ENCODE measurements at places on chromosomes 3 and 15.
A peak's percentile ranks its signal among the peaks of the same experiment; 100 is the strongest.

DNA sequence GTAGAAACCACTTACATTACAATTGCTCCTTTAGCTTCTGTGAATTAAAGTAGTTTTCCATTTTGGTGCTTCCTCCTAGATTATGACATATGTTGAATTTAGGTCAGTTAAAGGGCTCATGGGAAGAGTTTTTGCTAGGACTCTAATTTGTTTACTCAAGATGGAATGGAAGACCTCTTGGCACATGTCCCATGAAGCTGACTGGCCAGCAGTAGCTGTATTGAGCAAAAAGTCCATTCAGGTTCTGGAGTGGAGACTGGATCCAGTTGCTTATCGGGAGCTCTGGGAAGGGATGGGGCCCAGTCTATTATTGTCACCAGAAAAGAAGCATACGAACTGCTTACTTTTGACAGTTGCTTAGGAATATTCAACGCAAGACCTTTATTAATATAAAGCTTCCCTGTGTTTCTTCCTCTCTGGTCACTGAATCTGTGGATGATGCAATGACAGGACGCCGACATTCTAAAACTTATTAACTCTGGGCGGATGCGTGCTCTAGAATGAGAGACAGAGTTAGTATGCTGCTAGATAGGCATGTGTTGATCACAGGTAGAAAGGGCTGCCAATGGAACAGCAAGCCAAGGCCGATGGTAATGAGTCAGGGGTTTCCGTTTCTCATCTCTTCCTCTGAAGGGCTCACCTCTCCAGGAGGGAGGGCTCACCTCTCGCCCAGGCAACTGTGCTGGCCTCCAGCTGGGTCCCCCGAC lies 155.8 kb downstream of the NR1D2 start:
- DNase-seq = no peak

GRCh38 chr3:45985532-45986302 lies 9.9 kb downstream of the FYCO1 start:
- no peak for DNase-seq

DNA sequence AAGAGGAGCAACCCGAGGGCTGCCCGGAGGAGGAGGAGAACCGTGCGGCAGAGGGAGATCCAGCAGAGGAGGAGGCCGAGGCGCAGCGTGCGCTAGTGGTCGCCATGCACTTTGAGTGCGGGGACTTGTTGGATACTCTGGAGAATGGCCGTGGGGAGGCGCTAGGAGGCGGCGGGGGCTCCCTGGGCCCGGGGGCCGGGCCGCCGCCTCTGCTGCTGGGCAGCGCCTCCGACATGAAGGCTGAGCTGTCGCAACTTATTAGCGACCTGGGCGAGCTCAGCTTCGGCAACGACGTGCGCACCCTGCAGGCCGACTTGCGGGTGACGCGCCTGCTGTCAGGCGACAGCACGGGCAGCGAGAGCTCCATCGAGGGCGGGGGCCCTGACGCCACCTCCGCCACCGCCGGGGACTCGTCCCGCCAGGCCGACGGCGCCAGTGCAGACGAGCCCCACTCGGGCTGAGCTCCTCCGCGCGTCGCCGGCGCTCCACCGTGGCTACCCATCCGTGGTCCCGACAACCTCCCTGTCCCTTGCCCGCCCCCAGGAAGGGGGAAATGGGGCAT lies 2.0 kb downstream of the FAM43A start:
- peak; percentile 81 for DNase-seq

GRCh38 chr15:67241132-67241855 lies 13.2 kb downstream of the AAGAB start:
- DNase-seq = peak; percentile 8

GRCh38 chr3:43180027-43180426 lies 74.1 kb upstream of the POMGNT2 start:
- DNase-seq = no peak

DNA sequence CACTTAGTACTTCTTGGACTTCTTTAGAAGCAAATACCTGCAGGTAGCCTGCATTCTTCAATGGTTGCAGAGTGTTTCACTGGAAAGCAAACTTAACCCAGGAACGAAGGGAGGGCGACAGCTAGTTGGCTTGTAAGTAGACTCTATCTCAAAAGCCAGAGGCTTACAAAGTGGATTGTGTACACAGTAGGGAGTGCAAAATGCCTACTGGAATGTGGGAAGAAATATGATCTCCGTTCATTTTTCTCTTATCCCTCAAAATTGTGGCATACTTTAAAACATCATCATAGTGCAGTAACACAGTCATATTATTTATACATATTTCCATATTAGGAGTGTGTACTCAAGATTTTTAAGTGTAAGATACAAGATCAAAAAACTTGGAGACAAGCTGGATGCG lies 155.7 kb downstream of the LIPC start:
- DNase-seq = no peak

DNA sequence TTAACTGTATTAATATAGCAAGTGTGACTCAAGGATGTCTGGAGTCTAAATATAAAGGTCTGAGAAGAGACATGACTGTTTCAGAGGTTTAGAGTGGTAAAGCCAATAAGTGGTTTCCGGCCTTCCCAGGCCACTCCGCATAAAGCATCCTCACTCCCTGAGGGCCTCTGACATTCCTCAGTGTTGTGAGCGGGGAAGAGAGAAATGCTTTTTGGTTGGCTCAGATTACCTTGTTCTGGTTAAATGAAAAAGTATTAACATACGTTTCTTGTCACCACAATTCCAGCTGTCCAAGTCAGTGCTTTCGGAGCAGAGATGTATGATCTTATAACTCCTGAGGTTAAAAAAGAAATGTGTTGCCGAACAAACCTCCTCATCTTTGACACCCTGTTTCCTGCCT lies 103.8 kb downstream of the RBMS3 start:
- no peak for DNase-seq

- no peak for DNase-seq
Measured at GRCh38 chr3:56826831-56827722, 25.3 kb upstream of the ARHGEF3 start.

GRCh38 chr3:49133226-49133951 lies 539 bp upstream of the LAMB2 start:
- DNase-seq = no peak

All from stimulated activated CD8-positive, alpha-beta memory T cell treated with anti-CD3 and anti-CD28 coated beads, Interleukin-15, amount 100 ng/mL, for 48 hours (primary cell).